Foreskin fibroblast (primary cell): ENCODE measurements at places on chromosomes 4 and X.

GRCh38 chr4:137952116-137952515 lies 290.0 kb downstream of the SLC7A11 start:
- peak; percentile 69 for DNase-seq

DNA sequence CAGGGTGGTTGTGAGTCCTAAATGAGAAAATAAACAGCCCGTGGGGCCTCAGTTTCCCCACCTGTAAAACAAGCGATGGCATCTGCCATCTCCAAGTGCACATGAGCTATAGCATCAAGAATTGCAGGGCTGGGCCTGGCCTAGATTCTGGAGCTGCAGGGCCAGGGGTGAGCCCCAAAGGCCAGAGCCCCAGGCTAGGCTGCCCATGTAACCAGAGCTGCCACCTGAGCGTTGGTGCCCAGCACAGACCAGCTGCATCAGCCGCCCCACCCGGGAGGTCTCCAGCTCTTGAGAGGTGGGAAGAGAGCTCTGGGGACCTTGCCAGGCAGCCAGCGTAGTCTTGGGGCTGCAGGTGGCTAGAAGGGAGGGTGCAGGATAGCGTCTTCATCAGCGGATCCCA lies 27.0 kb upstream of the GPR78 start:
- no peak for DNase-seq

GRCh38 chrX:86421771-86422170 lies 273.5 kb downstream of the DACH2 start:
- no peak for DNase-seq

- peak; percentile 95 for DNase-seq
Measured at GRCh38 chr4:184688447-184688846, 38.9 kb downstream of the PRIMPOL start.

GRCh38 chr4:72107456-72107855 lies 75.7 kb downstream of the NPFFR2 start:
- DNase-seq, result no peak

DNA sequence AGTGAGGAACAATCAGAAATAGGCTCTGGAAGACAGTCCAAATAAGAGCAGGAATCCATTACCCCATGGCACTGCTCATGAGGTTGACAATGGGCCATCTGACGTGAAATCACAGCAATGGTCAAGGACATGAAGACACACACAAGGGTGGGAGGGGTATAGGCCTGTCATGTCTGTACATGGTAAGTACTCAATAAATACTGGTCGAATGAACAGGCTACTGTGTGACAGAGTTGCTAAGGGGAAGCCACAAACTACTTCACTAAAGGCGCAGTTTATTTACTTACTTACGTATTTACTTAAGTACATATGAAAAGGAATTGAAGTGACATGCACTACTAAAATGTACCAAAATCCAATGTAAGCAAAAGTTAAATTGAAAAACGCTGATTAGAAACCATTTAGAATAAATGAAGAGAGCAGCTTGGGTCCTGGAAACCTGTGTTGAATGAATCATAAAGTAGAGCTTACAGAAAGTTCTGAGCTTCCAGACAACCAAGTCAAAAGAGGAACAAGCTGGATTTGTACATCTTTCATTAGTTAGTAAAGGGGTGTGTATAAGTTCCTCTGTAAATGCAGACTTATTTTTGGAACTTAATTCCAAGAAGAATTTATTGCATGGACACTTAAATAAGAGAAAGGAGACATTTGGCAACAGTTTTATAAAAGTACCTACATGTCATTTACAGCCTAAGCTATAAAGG lies 32.7 kb downstream of the ALPK1 start:
- no peak for DNase-seq

GRCh38 chr4:48081196-48081595 lies 52.9 kb downstream of the TXK start:
- DNase-seq, result no peak

DNA sequence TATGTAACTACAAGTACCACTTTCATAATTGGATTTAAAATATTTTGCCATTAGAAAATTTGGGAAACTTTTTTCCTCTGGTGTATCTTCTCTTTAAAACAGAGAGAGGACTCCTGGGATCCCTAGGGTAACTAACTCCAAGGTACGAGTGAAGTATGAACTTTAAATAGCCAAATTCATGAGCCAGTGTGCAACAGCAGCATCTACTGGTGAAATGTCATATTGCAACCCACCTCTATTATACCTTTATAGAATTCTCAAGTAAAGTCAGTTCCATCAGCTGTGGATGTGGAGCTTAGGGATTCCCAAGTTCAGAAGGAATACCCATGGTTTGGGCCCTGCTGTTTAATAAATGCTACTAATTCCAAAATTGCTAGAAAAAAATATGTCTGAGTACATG lies 282.7 kb upstream of the TAPT1 start:
- DNase-seq, result peak; percentile 11

GRCh38 chr4:26859762-26860156 lies 882 bp upstream of the STIM2 start:
- DNase-seq, result no peak

GRCh38 chrX:23694606-23695005 lies 27.3 kb downstream of the PRDX4 start:
- peak; percentile 65 for DNase-seq
